ENCODE measurements at places on chromosomes 5 and 9.

DNA sequence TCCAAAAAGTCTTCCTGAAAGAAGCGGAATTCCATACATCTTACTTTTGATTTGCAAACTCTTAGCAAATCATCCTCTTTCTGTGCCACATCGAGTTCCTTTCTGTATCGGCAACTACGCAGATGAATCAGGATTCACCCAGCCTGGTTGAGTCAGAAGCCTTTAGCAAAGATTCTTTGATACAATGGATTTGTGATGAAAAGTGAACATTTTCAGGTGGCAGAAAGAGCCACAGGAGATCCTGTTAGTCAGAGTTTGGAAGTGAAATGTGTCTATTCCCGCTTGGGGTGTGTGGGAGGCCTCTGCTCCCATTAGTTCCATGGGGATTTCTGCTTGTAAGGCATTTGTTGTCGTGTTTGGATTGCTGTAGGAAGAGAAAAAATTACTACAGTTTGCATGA, 351.8 kb upstream of the WWC1 start:
- DNase-seq: no peak

GRCh38 chr5:170974461-170974860, 112.6 kb downstream of the RANBP17 start:
- no peak for DNase-seq

DNA sequence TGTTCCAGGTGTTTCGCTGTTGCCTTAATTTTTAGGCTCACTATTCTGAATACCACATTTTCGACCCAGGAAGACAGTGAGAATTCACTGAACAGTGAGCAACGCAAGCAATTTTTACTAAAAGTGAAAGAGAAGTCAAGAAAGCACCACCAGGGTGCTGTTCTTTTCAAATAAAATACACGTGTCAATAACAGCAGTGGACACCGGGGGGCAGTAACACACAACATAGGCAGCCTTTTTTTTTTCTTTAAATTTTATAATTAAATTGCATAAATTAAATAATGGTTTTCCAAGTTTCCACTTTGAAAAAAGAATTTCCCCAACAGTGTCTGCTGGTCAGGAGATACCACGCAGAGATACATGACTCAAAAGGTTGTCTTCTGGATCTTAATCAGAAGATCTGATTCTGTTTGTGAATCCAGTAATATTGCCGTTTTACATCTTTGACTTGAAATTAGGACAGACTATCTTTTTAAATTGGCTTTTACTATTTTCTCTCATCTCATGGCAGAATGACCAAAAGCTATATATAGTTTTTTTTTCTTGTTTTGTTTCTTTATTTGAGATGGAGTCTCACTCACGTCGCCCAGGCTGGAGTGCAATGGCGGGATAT, 47.1 kb upstream of the SH3GL2 start:
- DNase-seq: no peak

- no peak for DNase-seq
These were observed 58.5 kb downstream of the PPIC start for GRCh38 chr5:122978068-122978467.

GRCh38 chr9:113387560-113388230, 10.9 kb upstream of the HDHD3 start:
- no peak for DNase-seq

DNA sequence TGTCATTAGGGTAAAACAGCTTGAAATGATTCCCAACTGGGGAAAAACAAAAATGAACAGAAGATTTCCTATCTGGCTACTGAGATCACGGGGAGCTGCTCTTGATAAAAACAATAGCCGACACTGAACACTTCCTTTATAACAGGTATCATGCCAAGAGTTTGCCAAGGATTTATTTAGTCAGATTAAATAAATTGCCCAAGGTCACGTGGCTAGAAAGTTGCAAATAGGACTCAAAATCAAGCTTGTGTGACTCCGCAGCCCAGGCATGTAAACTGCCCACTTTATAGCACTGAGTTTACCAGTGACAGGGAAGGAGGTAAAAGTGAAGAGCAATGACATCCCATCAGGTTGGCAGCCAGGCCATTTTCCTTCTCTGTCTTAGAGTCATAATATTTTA, 120.7 kb upstream of the ZNF618 start:
- DNase-seq: no peak

GRCh38 chr5:54135042-54135441, 175.3 kb downstream of the ARL15 start:
- no peak for DNase-seq

GRCh38 chr5:139094154-139095131, 103.7 kb downstream of the SIL1 start:
- DNase-seq: no peak

DNA sequence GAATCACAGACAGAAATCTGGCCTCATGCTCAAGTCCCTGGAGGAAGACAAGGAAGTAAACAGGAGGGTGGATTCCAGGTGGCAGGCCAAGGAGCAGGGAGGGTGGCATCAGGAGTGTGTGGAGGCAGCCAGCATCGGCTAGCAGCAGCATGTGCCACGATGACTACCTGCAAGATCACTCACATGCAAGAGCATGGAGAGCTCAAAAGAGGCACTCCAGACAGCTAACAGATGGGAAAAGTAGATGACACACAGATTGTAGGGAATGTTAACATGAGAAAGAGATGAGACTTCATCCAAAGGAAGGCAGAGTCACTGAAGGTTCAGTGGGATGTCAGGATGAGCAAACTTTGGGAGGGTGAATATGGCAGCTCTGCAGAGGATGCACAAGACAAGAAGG, 104.3 kb downstream of the SEMA5A start:
- no peak for DNase-seq

All from left hindlimb (tissue), 1 donor.